ENCODE measurements at places on chromosomes 2 and 18.
A peak's percentile ranks its signal among the peaks of the same experiment; 100 is the strongest.

- DNase-seq, result no peak
Observed at GRCh38 chr18:45825258-45826044, at the start of gene SIGLEC15. TSS of gene SIGLEC15 (plus strand) at chr18:45825675. CDS start at chr18:45825729, 54 bp downstream.

- no peak for DNase-seq
Observed at GRCh38 chr2:85481818-85482777, 56.9 kb upstream of the MAT2A start.

DNA sequence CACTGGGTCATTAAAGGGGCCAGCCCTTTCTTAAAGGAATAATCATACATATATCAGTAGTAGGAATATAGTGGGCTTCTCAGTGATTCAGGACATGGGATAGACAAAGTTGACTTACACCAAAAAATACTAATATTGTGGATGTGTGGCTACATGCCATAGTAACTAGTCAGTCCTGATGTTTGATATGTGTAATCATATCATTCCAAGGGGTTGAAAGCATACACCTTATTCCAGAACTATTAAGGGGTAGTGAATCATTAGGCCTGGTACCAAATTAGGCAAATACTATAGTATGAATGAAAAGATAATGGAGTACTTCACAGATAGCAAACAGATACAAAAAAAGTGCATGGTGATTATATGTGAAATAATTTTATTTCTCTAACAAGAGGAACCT is 814.9 kb upstream of the NRXN1 start:
- no peak for DNase-seq

DNA sequence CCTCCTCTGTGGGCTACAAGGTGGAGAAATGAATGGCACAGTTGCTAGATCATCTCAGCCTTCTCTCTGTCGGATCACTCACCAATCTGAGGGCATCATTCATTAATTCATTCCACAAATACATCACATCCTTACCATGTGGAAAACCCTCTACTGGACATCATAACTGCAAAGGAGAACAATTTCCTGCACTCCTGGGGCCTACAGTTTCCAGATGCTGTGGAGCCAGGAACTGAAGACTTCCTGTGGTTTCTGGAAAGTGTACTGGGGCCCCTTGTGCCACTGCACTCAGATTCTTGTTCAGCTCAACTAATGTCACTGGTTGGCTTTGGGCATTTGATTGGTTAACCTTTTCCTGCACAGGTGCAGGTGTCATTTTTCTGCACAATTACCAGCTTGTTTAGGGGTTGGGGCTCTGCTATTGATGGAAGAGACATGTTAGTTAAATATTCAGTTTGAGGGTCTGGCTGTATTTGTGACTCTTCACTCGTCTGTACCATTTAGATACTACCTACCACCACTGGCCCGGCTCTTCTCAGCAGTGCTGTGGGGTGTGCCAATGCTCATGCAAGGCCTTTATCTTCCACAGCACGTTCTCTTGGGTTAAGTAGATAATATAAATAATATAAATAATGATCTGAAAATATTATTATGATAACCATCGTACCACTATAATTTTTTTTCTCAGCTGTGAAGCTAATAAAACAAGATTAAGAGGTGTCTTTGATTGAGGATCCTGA is 427.3 kb downstream of the TSN start:
- no peak for DNase-seq

- no peak for DNase-seq
Observed at GRCh38 chr18:79982736-79983135, 5.6 kb downstream of the TXNL4A start.

DNA sequence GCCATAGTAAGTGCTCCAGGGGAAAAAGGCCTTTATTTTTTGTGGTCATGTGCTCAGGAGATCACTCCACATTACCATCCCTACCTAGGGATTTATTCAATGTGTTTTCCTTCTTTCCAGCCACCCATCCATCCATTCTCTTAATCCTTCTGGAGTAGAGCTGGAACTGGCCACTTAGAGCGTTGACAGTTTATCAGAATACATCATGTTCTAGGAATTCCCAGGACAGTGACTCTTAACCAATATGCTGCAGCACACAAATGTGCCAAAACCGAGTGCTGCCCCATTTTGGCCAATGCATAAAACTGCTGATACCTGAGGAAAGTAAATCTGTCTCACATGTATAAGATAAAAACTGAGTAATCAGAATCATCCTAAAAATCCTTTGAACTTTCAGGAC is 63.7 kb downstream of the FARSB start:
- no peak for DNase-seq

DNA sequence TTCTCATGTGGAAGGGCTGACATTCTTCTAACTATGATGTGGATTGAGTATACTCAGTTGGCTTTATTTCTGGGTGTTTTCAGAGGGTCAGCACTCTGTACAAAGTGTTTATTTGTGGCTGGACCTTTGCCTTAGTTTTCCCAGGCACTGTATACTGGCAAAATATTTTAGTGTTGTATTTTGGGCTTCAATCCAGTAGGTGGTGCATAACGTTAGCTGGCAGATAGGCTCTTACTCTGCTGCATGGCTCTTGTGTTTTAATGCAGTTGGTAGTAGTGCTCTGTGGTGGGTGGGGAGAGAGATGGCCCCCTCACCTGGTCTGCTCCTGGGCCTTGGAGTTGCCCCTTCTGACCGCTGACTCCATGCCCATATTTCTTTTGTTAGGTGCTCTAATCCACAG is 75.6 kb upstream of the REG3A start:
- peak; percentile 17 for DNase-seq

- DNase-seq, result no peak
Observed at GRCh38 chr2:66805016-66805865, 370.3 kb downstream of the MEIS1 start.

DNA sequence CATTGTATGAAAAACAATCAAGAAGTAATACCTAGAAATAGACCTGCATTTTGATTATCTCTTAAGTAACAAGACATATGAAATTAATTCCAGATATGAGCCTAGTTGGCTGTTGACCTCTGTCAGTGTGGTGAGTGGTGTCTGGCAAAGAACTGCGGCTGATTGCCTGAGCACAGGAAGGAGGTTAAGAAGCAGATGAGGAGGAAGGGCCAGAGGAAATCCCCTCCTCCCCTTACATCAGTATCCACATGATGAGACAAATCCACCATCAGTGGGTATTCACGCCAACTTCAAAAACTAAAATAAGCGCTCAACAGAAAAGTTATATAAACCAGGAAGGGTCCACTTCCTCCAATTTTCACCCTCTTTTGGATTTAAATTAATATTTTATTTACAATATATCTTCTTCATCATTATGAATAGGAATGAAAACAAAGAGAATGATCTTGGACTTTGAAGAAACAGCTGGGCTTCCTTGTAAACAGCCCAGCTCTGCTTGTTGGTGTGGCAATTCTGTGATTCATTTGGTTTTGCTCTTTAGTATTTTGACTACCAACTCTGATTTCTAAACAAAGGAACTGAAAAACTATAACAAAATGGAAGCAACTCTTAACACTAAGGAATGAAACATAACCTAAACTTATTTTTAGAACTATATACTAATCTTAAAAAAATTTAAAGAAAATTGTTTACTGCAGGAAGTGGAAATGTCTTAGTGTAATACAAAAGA is 27.3 kb downstream of the RFTN2 start:
- no peak for DNase-seq

DNA sequence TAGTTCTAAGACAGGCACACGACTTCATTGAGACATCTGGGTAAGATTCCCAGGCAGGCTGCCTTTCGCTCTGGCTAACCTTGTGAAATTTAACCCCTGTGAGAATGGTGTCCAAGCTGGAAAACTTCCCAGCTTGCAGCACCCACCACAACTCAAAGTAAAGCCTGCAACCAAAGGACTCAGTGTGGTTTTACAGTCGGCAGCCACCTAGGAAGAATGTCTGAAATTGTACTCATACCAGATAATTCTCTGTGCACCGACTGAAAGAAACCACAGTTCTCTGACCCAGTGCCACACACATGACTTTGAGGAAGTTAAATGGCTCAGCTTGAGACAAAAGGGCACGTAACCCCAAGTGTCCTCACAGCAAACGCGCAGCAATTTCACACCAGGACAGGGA is 125.7 kb downstream of the RBMS1 start:
- no peak for DNase-seq

- no peak for DNase-seq
Observed at GRCh38 chr2:153575171-153575853, 96.8 kb upstream of the RPRM start.

DNA sequence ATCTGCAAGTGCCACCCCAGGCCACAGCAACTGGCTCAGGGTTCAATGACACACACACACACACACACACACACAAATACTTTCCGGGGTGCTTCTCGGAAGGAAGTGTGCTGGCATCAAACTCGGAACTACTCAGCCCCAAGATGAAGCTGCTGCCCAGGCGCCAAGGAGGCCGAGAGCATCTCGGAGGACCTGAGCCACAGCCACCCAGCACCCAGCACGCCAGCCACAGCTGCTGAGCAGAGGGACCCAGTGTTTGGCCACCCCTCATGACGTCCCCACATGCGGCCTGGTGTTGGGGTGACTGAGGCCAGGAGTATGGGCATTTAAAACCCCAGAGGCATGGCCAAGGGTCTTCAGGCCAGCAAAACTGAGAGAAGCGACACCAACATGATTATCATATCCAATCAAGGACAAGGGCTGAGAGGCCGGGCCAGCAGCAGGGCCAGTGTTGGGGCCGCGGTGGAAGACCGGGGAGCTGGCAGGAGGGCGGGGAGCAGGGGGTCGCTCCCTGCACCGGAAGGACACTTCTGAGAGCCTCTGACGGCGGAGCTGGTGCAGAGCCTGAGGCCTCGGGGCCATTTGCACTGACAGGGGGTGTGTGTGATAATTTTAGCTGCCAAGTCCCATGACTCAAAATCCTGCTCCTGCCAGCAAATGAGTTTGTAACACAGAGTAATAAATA is 61.8 kb downstream of the BIN1 start:
- DNase-seq, result no peak

- DNase-seq, result no peak
Observed at GRCh38 chr18:10417664-10418063, 36.8 kb upstream of the APCDD1 start.

GRCh38 chr2:60973705-60974104 is 43.8 kb upstream of the PEX13 start:
- DNase-seq, result no peak

GRCh38 chr2:219516888-219517287 is 2.6 kb downstream of the ASIC4 start:
- no peak for DNase-seq

Data from NCI-H524 (cell line).